ENCODE measurements at places on chromosomes 16 and 17.

DNA sequence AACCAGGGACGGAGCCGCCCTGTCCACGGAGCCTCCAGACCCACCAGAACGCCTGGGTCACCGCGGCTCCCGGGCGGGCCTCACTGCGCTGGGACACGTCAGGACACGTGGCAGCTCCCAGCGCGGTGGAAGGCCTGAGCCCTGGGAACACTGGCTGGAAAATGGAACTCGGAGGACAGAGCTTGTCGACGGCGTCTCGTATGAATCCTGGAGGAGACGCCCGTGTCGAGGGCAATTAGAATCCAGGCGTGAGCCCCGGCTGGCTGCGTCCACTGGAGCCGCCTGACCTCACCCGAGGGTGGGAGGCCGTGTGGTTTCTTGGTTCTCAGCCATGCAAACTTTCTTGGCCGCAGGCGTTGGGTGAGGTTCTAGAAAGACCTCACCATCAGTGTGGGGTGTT, 173.9 kb downstream of the LAT start:
- no peak for DNase-seq

GRCh38 chr16:15949210-15950160, at the start of gene ABCC1:
Gene ABCC1 (plus strand): TSS chr16:15949616. CDS start chr16:15949752, 136 bp downstream.
- DNase-seq = peak; percentile 40

GRCh38 chr17:75013092-75013559, 656 bp downstream of the MRPL58 start:
- DNase-seq = no peak

DNA sequence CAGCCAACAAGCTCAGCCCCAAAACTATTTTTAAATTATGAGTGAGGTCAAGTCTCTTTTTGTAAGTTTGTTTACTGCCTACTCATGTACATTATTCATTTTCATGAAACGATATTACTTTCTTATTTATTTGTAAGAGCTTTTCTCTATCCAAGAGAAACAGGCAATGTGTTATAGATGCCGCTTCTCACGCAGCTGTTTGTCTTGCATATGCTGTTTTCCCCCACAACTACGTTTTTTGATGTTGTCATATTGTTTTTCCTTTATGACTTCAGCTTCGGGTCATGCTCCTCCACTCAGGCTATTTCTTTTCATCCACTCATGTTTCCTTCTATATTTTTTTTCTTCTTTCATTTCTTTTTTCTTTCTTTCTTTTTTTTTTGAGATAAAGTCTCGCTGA, 20.0 kb downstream of the ITGAE start:
- no peak for DNase-seq

GRCh38 chr16:26913851-26914250, 152.9 kb upstream of the C16orf82 start:
- no peak for DNase-seq

GRCh38 chr16:14462811-14463210, 167.2 kb downstream of the PARN start:
- no peak for DNase-seq

GRCh38 chr17:41071606-41072360, 6.1 kb upstream of the KRTAP2-4 start:
- DNase-seq = no peak

- DNase-seq = no peak
Observed at GRCh38 chr17:39618246-39618913, 8.4 kb upstream of the PPP1R1B start.

GRCh38 chr16:31301708-31302400, 42.1 kb downstream of the ITGAM start:
- no peak for DNase-seq

DNA sequence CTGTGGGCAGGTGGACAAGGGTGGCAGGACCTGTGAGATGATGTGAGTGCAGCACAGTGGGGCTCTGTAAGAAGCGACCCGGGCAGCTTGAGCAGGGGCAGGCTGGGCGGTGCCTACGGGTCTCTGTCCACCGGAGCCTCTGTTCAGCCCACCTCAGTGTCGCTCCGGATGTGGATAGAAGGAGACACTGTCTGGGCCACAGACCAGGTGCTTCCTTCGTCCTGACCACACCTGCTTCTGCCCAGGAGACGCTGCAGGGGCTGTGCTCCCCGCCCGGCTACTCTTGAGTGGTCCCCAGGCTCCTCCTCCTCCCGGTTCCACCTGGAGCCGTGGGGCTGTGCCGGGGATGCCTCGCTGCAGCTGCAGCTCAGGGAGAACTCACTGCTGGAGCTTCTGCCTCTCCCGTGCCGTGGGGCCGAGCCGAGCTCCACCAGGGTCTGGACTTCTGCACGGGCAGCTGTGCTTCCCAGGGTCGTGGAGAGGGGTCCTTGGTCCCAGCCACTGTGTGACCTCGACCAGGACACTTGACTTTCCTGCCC, 21.5 kb downstream of the METRNL start:
- no peak for DNase-seq

- no peak for DNase-seq
Observed at GRCh38 chr16:58299757-58300349, 5.0 kb upstream of the PRSS54 start.

DNA sequence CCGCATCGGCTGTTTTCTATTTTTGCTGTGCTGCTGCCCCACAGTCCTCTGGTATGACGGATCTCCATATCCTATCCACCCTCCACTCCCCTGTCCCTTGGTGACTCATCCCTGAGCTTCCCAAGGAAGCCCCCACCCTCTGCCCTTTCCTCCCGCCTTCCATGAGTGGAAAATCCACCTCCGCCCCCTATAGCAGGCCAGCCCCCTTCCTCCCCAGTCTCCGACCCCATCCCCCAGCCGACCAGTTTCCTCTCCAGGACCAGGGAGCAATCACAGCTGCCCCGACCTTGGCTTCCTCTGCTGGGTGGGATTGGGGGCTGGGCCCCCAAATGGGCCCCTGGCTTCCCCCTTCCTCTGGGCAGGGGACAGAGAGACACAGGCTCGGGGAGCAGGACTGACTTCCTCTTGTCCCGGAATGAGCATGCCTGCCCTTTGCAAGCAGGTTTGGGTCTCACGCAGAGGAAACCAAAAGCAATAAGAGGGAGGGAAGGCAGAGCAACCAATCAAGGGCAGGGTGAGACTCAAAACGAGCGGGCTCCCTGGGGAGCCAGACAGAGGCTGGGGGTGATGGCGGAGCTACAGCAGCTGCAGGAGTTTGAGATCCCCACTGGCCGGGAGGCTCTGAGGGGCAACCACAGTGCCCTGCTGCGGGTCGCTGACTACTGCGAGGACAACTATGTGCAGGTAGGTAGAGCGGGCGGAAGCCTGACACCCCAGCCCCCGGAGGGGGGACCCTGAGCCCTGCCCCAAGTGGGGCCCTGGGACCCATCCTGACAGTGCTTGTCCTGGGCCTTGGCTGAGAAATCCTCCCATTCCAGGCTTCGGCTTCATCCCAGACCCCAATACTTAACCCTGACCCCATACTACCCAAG, at the start of the genes ABI3 and GNGT2:
ABI3 (plus strand) TSS at position 550 of the 872 bp plus-strand sequence; CDS start at position 568, 18 bp downstream.
GNGT2 (minus strand) TSS at position 417 of the 872 bp plus-strand sequence. CDS start 3,152 bp downstream, outside the sequence.
- DNase-seq = peak; percentile 35

- no peak for DNase-seq
Observed at GRCh38 chr17:58005031-58005727, 1.9 kb downstream of the SRSF1 start.

DNA sequence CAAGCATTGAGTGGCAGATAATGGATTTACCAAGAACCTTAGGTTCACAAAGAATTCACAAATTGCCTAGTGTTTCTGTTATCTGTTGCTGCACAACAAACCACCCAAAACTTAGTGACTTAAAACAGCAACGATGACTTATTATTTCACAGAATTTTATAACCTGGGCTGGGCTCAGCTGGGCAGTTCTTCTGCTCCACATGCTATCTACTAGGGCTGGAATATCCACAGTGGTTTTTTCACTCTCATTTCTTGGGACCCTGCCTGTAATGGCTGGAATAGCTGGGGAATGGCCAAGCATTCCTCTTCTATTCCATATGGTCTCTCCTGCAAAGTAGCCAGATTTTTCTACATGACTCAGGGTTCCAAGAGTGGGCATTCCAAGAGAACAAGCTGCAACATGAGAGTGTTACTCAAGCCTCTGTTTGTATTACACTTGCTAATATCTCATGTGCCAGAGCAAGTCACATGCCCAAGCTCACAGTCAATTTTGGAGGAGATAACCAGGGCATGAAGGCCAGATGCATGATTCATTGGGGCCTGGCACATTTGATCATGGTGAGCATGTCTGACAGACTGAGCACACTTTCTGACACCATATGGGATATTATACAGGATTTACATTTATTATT, 4.9 kb upstream of the PSMD7 start:
- no peak for DNase-seq

- no peak for DNase-seq
Observed at GRCh38 chr16:11149011-11149616, 106.9 kb downstream of the SOCS1 start.

DNA sequence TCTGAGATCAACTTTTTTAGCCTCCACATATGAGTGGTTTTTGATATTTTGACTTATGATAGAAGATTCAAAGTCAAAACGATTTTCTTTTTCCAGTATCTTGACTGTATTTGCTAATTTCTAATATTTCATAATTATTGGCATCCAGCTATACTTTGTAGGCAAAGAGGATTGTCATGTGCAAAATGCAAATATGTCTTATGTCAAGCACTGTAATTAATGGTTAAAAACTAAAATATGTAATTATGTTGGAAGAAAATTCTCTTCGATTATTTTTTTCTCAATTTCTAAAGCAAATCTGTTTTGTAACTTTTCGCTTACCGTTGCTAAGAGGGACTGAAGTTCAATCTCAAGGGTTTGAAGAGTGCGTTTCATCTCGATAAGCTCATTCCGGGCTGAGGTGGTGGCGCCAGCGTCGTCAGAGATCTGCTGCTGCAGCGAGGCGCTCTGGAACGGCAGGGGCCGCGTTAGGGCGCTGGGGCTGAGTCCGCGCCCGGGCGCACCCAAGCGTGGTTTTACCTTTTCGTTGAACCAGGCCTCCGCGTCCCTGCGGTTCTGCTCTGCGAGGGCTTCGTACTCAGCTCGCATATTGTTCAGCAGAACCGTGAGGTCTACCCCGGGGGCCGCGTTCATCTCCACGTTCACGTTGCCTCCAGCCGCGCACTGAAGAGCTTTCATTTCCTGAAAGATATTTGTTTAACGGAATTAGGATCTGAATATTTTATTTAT, 3.0 kb downstream of the KRT27 start:
- no peak for DNase-seq

- peak; percentile 61 for DNase-seq
Observed at GRCh38 chr17:77400445-77400870, 259.7 kb downstream of the SEC14L1 start.

GRCh38 chr16:47067203-47067602, 76.5 kb downstream of the NETO2 start:
- no peak for DNase-seq

DNA sequence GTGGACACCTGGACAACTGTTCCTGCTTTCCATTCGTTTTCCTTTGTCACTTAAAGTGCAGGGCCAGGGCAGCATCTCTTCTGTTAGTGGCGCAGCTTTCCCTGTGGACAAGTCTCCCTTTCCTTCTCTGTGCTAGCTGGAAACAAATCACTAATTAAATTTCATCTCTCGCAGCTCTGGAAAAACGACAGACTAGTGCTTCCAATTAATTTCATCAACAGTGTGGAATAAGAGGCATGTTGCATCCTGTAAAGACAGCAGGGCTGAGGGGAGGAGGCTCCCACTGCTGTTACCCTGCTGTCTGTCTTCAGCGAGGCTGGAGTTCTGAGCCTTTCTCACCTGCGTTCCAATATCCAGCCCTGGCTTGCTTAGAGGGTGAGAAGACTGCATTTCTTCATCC, 352.1 kb upstream of the HSBP1 start:
- no peak for DNase-seq

- DNase-seq = no peak
Observed at GRCh38 chr17:55334881-55335540, 70.3 kb downstream of the HLF start.

GRCh38 chr16:13029786-13030185, 128.4 kb downstream of the SHISA9 start:
- no peak for DNase-seq

GRCh38 chr17:80349151-80349651, 65.8 kb upstream of the ENDOV start:
- DNase-seq = no peak

- DNase-seq = no peak
Observed at GRCh38 chr17:7019367-7019766, 3.5 kb upstream of the BCL6B start.

- DNase-seq = no peak
Observed at GRCh38 chr16:424033-424622, 1.3 kb upstream of the RAB11FIP3 start.

- no peak for DNase-seq
Observed at GRCh38 chr17:39919087-39919683, 750 bp upstream of the GSDMB start.

DNA sequence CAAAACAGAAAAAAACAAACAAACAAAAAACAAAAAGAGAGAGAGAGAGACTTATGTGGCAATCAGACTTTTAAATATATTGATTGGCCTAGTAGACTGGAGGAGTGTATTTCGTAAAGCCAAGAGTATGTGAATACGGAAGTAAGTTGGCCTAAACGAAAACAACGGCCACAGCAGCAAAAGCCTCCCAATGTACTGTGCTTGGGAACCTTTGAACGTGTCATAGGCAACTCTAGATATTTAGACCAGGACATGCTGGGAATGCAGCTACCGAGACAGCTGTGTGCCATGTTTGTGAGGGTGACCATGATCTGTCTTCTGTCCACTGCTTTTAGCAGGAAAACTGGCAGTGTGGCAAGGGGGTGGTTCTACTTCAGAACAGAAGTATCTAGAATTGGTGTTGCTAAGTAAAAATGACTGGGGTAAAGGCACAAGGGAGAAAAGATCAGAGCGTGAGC, 7.4 kb downstream of the MAF start:
- no peak for DNase-seq

GRCh38 chr17:36817483-36818048, 119.7 kb upstream of the LHX1 start:
- DNase-seq = no peak

- DNase-seq = no peak
Observed at GRCh38 chr16:72236866-72237265, 64.9 kb upstream of the PMFBP1 start.

GRCh38 chr16:56488035-56488434, 31.8 kb downstream of the BBS2 start:
- no peak for DNase-seq

- no peak for DNase-seq
Observed at GRCh38 chr17:39462631-39463375, 1.5 kb downstream of the CDK12 start.

- no peak for DNase-seq
Observed at GRCh38 chr16:58638148-58639036, 8.8 kb upstream of the CNOT1 start.

- DNase-seq = no peak
Observed at GRCh38 chr16:31333686-31334649, 21.0 kb upstream of the ITGAX start.

DNA sequence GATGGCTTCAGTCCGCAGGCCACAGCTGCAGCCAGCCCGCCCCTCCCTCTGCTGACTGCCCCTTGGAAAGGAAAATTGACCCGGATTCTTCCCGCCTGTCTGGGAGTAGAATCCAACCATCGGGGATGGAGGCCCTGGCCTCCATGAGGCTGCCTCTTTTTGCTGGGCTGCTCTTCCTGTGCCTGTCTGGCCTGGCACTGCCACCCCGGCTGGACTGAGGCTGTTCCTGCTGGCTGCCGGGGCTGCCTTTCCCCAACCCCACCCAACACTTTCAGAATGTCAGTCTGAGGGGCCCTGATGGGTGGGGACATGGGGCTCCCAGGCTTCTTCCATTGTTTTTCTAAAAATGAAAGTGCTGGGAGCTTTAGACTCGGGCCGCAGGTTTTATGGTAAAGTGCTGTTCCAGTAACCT, 7.3 kb downstream of the BAHCC1 start:
- DNase-seq = no peak

- DNase-seq = no peak
Observed at GRCh38 chr17:36611345-36612072, 10.1 kb downstream of the MRM1 start.
